ENCODE measurements at places on chromosomes 1 and 21.

DNA sequence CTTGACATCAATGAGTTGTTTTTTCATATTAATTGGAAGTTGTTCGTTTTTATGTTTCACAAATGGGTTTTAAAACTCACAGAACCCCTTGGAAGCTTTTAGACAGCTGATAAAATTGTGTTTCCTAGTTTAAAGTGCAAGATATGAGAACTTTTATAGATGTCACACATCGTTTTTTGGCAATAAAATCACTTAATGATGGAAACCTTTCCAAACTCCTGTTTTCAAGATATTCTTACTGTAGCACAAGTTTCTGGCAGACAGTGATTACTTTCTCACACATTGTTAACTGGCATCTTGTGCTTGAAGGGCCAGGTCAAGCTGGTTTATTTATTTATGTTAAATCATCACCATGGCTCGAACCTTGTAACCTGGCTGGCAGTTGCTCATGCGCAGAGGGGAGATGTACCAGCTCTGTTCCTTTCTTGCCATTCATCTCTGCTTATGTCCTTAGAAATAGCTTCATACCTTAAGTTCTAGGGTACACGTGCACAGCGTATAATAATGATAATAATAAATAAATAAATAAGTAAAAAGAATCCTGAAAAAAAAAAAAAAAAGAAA is 10.2 kb upstream of the RCAN1 start:
- no peak for DNase-seq

- DNase-seq = no peak
These were observed 4.2 kb downstream of the MRPL37 start for GRCh38 chr1:54204199-54204598.

GRCh38 chr1:18434041-18434440 is 46.7 kb upstream of the KLHDC7A start:
- no peak for DNase-seq

DNA sequence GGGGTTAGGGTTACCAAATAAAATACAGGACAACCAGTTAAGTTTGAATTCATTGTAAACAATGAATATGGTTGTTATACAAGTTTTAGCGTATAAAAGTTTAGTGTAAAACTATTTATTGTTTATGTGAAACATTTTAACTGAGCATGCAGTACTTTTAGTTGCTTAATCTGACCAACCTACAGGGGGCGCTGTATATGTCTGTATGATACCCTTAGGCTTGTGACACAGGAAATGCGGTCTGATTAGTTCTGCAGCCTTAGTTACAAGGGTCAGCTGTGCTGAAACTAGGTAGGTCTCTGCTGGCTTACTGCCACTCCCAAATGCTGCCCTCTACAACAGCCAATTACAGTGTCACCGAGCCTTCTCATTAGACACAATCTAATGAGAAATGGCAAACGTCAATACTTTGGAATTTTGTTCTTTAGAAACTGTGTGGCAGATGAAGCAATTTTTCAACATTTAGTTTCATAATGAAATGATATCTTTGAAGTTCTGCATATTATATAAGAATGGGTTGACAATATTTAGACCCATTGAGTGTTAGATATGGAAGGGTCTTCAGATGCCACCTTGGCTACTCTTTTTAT is 56.2 kb downstream of the NTNG1 start:
- no peak for DNase-seq

DNA sequence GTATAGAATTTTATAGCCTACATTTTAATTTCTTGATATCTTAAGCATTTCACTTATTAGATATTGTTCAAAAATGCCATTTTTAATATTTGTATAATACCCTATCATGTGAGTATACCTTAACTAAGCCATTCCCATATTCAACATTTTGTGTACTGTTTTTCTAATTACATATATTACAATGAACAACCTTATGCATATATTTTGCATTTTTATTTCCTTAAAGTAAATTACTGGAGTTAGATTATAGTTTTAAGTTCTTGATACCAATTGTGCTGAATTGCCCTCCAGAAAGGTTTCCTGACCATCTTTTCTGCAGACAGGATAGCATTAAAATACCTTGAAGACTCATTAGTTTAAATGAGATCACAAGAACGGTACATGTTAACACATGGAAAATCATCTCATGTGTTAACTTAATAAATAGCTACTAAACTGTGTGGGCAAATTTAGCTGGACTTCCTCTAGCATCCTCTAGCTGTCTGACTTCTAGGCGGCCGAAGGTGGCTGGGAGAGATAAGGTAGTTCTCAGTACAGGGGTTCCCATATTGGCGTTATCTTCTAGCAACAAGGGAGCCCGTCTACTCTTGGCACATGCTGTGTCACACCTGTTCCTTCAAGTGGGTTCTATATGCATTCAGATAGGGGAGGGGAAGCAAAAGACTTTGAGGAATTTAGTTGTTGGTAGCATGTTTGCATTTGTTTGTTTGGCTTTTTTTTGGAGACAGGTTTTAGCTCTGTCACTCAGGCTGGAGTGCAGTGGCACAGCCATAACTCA is 8.9 kb downstream of the DCLRE1B start:
- no peak for DNase-seq

- DNase-seq = no peak
These were observed 429.4 kb upstream of the TMPRSS15 start for GRCh38 chr21:18832950-18833349.

GRCh38 chr1:202807926-202808757 is at the start of gene KDM5B:
TSS of gene KDM5B (minus strand) at chr1:202808421. CDS start at chr1:202808305, 116 bp downstream.
- DNase-seq = peak; percentile 63

DNA sequence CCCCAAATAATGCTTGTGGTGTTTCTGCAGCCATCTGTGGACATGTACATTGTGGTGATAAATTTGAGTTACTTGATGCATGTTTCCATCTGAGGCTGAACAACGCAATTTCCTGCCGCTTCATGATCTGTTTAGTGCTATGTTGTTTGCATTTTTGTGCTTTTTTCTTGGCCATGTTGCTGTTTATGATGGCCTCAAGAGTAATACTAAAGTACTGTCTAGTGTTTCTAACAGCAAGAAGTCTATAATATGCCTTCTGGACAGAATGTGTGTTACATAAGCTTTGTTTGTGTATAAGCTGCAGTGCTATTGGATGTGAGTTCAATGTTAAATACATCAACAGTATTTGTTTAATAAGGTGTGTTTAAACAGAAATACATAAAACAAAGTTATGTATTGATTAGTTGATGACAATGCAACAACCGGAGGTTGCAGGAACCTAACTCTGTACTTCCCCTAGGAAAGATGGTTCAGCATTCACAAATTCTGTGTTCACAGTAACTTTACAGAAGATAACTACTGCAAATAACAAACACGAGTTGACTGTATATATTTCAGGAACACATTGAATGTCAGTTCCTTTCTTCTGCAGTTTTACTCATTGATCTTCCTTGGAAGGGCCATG is 114.8 kb upstream of the USP24 start:
- no peak for DNase-seq

- no peak for DNase-seq
These were observed 919 bp upstream of the CELSR2 start for GRCh38 chr1:109248444-109248796.

- no peak for DNase-seq
These were observed 6.4 kb downstream of the INPP5B start for GRCh38 chr1:37940299-37940947.

DNA sequence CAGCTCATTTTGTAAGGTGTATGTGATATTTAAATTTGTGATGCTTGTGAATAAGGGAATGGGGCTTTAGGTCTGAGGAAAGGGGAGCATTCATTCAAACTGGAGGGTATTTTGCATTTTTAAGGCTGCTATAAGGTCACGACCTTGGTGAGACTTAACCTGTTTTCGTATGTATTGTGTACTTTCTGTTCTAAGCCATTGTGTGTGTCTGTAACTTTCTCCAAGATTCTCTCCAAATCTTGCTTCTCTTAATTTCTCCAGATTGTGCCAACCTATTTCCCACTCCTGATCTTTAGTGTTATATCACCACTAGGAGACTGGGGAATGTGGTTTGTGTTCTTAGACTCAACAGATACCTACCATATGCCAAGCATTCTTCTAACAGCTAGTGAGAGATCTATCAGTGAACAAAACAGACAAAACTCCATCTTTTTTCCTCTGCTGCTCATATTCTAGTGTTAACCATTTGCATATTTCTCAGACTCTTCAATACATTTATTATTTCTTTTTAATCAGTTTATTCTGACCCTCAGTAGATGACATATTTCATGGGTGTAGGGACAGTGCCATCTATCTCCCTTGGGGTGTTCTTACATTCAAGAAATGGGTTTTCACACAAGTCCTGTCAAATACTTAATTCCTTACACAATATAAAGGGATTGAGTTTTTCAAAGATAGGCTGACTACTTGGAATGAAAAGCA is 27.5 kb downstream of the ATP1B1 start:
- DNase-seq = no peak

- DNase-seq = no peak
These were observed 138.9 kb downstream of the LHX8 start for GRCh38 chr1:75273110-75273509.

- no peak for DNase-seq
These were observed 8.6 kb upstream of the MRPL39 start for GRCh38 chr21:25615880-25616279.

DNA sequence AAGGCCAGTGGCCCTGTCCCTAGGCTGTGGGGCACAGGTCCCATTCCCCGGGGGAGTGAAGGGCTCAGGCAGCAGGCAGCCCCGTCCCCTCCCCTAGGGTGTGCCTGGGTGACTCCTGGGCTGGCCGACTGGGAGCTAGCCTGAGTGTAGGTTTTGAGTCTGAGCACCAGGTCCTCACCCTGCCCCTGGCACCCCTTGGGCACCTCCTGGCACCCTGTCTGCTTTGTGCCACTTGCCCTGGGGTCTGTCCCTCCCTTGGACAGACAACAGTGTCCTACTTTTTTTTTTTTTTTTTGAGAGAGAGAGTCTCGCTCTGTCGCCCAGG is 24.2 kb downstream of the RRP1 start:
- DNase-seq = no peak

DNA sequence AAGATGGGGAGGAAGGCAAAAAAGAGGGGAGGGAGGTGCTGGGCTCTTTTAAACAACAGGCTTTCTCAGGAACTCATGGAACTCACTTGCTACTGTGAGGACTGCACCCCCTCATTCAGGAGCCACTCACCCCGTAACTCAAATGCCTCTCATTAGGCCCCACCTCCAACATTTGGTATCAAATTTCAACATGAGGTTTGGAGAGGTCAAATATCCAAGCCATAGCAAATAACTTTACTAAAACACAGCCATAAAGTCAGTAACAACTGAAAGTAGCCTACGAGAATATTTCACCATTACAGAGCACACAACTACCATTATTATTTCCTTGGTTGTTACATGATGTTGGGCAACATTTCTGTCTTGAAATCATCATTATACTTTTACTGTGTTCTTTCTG is 13.1 kb upstream of the DMRTB1 start:
- DNase-seq = no peak

DNA sequence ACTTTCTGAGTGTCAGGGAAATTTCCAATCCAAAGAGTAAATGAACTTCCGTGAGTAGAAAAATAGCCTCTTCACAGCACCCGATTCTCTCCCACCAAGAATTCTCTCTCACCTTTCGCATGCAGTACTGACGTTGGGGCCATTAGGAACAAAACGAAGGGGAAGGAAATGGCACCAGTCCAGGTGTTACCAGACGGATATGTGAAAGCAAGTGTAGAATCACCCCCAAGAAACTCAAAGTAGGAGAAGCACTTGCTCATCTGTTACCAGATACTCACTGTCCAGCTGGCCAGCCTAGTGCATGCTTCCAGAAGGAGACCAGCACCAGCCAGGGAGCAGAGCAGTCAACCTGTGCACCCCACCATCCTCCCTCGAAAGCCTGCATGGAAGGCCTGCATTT is 55.1 kb downstream of the ITPKB start:
- no peak for DNase-seq

DNA sequence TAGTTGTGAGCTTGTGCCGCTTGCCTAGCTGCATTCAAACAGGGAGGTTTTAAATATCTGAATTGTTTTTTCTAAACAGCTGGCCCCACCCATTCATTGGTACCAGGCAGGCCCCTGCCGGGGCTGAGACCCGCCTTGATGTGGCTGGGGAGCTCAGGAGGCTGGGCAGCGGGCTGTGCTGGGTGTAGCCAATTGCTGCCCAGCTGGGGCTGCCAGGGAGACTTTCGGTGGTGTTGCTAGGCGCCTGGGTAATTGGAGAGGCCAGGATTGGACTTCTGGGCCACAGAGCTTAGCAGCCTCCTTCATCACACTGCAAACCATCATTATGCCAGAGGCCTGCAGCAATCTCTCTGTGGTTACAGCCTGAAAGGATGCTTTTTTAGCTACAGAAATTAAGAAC is 12.2 kb downstream of the RHBDL2 start:
- DNase-seq = no peak

GRCh38 chr1:99236756-99237155 is 27.5 kb upstream of the PLPPR4 start:
- DNase-seq = no peak

DNA sequence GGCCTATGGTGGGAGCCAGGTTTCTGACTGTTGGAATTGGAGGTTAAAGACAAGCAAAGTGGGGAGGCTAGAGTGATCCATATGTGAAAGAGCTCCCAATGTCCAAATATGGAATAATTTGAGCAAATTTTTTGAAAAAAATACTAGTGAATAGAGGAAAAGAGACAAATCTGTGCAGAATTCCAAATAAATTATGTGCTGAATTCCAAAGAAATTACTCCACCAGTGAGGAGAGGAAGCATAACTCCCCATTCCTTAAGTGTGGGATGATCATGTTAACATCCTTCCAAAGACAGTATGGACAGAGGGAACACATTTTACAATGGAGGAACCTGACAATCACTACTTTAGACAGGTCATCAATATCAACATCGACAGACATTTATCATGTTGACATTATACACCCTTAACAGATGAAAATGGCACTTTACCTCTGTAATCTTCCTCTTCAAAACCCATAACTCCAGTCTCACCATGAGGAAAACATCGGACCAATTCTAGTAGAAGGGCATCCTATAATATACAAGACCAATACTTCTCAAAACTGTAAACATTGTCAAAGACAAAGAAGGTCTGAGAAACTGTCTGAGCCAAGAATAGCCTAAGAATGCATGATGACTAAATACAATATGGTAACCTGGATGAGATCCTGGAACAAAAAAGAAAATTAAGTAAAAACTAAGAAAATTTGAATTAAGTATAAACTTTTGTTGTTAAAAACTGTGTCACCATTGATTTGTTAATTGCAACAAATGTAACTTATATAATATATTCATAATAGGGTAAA is 71.5 kb upstream of the RGS4 start:
- DNase-seq = no peak

DNA sequence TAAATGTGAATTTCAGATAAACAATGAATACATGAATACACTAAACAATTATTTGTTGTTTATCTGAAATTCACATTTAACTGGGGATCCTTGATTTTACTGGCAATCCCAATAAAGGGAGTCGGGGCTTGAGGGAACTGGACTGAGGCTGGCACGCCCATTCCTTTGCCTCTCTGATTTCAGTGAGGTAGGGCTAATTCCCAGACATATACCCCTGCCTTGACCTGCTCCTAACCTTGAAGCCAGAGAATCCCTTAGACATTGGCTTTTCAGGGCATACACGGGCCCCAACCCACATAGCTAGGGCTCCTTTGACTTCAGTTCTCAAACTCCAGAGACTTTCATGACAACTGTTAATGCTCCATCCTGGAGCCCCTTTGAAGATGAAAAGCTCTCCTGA is 10.8 kb upstream of the UTP25 start:
- DNase-seq = no peak

All from CD4-positive, alpha-beta T cell treated with Interleukin-15 for 1 hour (primary cell).